Myometrial cell (primary cell): ENCODE measurements at places on chromosomes 2 and 18. TPM values are rescaled to one million over a fixed set of nuclear protein-coding genes. Genes with fewer than 3 reads are reported as not detected.

Gene DNAJC5G
- not detected in 2 replicates for total RNA-seq

Gene SCN2A
- 2.0 and 9.0 TPM in 2 replicates for total RNA-seq

Gene SS18
- 56.8 and 63.6 TPM in 2 replicates for total RNA-seq

Gene CDH19
- total RNA-seq: not detected in 2 replicates

Gene SERPINB3
- not detected in 2 replicates for total RNA-seq

Gene BOLL
- total RNA-seq: not detected in 2 replicates

Gene HOXD13
- total RNA-seq: 0.29 and 0.53 TPM in 2 replicates

Gene PROKR1
- total RNA-seq: not detected in 2 replicates

Gene DSEL
- 15.9 and 16.7 TPM in 2 replicates for total RNA-seq

Gene KRTCAP3
- total RNA-seq: not detected in 2 replicates

Gene PDE1A
- 7.4 and 11.2 TPM in 2 replicates for total RNA-seq
